Esophagus squamous epithelium (tissue), 5 donors: ENCODE measurements at places on chromosomes 12 and 14.

- no peak for DNase-seq
Observed at GRCh38 chr12:3222979-3223378, 145.8 kb downstream of the TSPAN9 start.

GRCh38 chr12:15777355-15778012 is 11.7 kb downstream of the EPS8 start:
- no peak for DNase-seq

GRCh38 chr12:28253161-28253641 is 62.9 kb downstream of the CCDC91 start:
- no peak for DNase-seq

DNA sequence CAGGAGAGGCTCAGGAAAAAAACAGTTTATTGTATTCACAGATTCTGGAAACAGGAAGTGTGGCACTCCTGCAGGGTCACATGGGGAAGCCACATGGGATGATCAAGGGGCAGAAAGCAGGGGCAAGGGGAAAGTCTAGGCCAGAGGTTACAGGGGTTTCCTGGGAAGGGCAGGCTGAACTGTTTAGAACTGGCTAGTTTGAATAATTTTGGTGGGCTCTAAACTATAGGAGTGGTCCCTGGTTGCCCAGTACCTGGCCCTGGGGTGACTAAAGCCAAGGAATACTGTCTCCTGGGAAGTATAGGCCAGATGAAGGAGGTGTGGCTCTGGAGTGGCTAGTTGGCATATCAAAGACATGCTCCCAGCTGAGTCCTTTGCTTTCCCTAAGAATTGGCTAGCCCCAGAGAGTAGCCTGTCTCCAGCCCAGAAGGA is 169.2 kb downstream of the SLC41A2 start:
- DNase-seq: no peak

GRCh38 chr14:24875991-24876878 is 173.7 kb downstream of the STXBP6 start:
- DNase-seq: no peak

DNA sequence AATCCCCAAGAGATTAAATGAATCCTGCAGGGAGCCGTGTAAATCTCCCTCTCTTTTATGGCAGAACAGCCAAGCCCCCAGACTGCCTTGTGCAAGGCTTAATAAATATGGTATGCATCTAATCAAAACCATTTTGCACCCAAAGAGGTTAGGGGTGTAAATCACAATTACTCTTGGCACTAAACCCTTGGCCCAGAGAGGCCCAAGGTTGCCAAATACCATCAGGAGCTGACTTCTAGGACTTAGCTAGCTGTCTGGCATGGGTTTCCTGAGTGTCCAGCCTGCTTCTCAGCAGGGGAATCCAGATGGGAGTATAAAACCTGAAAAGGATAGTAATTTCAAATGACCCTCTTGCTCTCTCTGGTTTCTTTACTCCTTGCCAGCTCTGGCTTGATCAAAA is 610.4 kb downstream of the MED13L start:
- no peak for DNase-seq

GRCh38 chr12:70427611-70428010 is 61.5 kb downstream of the KCNMB4 start:
- no peak for DNase-seq

DNA sequence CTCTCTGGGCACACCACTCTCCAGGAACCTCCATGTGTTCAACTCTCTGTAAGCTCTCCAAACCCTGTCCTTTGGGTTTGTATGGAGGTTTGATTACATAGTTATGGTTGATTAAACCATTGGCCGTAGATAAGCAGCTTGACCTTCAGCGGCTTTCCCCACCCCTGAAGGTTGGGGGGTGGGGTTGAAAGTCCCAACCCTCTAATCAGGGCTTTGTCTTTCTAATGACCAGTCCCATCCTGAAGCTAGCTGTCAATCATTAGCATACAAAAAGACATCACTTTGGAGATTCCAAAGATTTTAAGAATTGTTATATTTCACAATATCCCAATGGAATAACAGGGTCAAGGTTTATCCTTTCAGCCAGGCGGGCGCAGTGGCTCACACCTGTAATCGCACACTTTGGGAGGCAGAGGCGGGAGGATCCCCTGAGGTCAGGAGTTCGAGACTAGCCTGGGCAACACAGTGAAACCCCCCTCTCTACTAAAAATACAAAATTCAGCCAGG is 8.4 kb downstream of the FAM186A start:
- DNase-seq: no peak

DNA sequence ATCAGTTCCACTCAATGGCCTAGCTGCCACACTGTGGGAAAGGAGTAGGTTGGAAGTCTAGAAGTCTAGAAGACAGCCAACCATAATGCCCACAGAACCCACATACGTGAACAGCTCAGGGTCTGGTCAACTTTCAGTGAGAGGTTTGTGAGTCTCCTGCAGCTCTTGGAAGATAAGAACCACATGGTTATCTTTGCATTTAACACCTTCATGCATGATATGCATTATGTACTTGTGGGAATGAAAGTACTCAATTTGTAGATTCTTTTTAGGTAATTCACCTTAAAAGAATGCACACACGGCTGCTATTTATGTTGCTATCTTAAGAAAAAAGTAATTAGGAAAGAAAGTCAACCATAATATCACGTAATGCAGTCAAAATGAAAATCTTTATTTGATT is 126.7 kb downstream of the ESRRB start:
- no peak for DNase-seq

DNA sequence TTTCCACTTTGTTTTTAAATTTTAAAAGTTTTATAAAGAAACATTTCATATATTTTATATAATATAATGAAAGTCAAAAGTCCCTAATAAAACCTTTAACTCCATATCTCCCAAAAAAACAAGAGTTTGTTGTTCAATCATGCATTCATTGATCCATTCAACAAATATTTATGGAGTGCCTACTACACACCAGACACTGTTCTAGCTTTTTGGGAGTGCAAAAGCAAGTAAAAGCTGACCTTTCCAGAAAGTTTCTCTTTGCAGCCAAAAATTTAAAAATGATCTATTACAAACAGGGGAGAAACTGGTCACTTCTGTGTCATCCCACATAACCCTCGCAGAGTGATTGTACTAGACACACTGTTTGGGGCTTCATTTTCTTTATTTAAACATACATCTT is 740.0 kb upstream of the TBX3 start:
- no peak for DNase-seq

DNA sequence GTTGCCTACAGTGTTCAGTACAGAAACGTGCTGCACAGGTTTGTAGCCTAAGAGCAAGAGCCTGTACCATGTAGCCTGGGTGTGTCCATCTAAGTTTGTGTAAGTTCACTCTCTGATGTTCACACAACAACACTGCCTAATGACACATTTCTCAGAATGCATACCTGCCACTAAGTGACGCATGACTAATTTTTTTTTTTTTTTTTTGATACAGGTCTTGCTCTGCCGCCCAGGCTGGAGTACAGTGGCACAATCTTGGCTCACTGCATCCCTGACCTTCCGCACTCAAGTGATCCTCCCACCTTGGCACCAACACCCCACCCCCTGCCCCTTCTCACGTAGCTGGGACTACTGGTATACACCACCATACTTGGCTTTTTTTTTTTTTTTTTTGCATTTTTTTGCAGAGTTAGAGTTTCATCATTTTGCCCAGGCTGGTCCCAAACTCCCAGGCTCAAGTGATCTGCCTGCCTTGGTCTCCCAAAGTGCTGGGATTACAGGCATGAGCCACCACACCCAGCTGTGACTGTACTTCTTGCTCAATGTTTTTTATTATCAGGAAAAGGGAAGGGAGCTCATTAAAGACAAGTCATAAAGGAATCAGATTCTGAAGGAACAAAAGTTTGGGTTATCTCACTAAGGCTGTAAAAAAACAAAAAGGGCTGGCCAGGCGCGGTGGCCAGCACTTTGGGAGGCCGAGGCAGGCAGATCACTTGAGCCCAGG is 10.0 kb upstream of the CDC42BPB start:
- DNase-seq: no peak

- DNase-seq: no peak
Observed at GRCh38 chr12:112328456-112329124, 53.6 kb downstream of the HECTD4 start.

GRCh38 chr12:68779280-68779679 is 28.7 kb upstream of the MDM2 start:
- DNase-seq: no peak

DNA sequence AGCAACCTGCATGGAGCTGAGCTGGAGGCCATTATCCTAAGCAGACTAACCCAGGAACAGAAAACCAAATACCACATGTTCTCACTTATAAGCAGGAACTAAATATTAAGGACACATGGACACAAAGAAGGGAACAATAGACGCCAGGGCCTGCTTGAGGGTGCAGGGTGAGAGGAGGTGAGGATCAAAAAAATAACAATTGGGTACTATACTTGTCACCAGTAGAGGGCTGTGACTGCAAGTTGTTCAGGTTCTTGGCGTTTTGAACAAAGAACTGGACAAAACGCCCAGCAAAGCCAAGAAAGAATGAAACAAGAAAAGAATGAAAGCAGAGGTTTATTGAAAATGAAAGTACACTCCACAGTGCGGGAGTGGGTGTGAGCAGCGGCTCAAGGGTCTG is 208.5 kb upstream of the NEDD1 start:
- DNase-seq: no peak

DNA sequence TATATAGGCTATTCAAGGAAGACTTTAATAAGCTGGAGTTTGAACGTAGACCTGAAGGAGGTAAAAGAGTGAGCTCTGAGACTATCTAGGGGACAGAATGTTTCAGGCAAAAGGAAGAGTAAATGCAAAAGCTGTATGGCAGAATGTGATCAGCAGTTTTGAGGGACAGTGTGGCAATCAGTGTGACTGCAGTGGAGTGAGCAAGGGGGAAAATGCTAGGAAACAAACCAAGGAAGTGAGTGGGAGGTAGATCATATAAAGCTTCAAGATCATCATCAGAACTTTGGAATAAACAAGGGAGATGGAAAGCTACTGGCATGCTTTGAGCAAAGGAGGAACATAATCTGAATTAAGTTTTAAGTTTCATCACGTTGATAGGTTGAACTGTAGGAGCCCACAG is 67.5 kb upstream of the BTG1 start:
- no peak for DNase-seq

- no peak for DNase-seq
Observed at GRCh38 chr12:12158858-12159257, 88.1 kb downstream of the BCL2L14 start.

- DNase-seq: no peak
Observed at GRCh38 chr14:41868396-41868795, 261.7 kb downstream of the LRFN5 start.

GRCh38 chr12:124939079-124939420 is 24.6 kb upstream of the UBC start:
- DNase-seq: no peak

GRCh38 chr14:56491299-56492285 is 88.0 kb upstream of the TMEM260 start:
- DNase-seq: no peak
